ENCODE measurements at places on chromosomes 13 and 19.
A peak's percentile ranks its signal among the peaks of the same experiment; 100 is the strongest.

- no peak for DNase-seq
Measured at GRCh38 chr13:22262001-22262885, 591.4 kb downstream of the FGF9 start.

DNA sequence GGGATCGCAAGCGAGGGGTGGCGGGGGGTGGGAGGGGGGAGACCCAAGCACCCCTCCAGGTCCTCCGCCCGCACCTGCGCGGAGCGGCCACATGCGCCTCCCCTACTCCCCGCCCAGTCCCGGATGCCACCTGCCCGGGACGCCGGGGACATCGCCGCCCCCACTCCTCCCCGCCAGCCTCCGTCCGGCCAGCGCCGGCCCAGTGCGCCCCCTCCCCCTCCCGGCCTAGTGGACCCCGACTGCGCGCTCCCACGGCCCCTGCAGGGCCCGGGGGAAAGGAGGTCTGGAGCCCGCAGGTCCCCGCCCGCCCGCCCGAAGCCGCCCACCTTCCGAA, 263 bp downstream of the RHPN2 start:
- no peak for DNase-seq

DNA sequence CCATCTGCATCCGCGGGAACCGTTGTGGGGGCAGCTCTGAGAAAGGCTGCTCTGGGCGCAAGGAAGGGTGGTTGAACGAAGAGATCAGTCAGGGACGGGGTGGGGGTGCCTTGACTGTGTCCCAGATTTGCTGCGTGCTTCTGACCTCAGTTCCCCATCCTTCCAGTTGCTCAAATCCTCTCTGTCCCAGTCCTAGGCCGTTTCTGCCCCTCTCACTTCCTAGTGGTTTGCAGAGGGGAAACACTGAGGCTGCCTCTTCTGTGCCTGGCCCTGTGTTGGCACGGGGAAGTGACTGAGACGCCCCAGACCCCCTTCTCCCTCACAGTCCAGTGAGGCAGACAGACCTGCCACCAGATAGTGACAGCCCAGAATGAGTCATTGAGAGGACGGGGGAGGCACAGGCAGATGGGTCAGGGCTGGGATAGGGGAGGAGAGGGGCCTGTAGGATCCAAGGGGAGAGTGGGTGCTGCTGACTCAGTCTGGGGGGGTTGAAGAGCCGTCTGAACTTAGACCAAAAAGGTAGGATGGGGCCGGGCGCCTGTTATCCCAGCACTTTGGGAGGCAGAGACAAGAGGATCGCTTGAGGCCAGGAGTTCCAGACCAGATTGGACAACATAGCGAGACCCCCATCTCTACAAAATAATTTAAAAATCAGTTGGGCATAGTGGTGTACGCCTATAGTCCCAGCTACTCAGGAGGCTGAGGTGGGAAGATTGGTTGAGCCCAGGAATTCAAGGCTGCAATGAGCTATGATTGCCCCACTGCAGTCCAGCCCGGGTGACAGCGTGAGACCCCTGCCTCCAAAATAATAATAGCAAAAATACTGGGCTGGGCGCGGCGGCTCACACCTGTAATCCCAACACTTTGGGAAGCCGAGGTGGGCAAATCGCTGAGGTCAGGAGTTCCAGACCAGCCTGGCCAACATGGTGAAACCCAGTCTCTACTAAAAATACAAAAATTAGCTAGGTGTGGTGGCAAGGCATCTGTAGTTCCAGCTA, 26.5 kb downstream of the NUMBL start:
- DNase-seq = no peak

- DNase-seq = no peak
Measured at GRCh38 chr13:29946093-29946492, 95.7 kb upstream of the UBL3 start.

- DNase-seq = no peak
Measured at GRCh38 chr13:68509734-68510621, 1279.8 kb upstream of the PCDH9 start.

- no peak for DNase-seq
Measured at GRCh38 chr19:33459222-33460090, 62.1 kb downstream of the PEPD start.

- DNase-seq = no peak
Measured at GRCh38 chr19:46860846-46861690, at the start of gene ARHGAP35. Gene ARHGAP35 (plus strand): TSS chr19:46860997. CDS start chr19:46918676, 57,679 bp downstream.

DNA sequence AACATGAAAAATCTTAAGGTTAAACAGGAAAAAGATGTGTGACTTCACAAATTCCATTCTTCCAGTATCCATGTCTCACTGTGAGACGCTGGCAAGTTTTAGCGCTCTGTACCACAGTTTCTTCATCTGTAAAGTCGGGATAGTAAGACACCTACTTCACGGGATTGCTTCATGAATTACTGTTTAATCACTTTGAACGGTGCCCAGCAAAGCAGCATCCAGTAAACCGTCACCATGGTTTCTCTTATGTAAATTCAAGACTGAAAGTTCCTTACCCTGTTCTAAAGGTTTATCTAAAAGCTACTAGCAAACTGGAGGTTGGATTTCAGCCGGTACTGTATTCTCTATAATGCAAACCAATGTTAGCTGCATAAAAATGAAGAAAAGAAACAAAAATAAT, 53.5 kb downstream of the KATNAL1 start:
- no peak for DNase-seq

DNA sequence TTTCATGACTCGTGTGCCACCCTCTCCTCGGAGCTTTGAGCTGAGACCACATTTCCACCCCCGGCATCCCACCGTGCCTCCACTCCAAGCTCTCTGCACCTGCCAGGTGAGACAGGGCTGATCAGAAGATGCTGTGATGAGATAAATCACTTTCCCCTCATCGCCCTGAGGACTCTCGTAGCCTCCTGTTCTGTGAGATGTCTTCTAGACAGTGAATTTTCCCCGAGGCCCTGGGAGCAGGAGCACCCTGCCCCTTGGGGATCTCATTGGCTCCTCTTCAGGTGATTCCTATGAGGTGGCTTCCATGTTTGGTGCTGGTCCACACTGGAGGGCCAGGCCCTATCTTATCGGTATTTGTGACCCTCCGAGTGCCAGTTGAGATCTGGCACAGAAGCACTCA, 154.0 kb upstream of the TSHZ3 start:
- DNase-seq = no peak

- DNase-seq = no peak
Measured at GRCh38 chr13:112715715-112716460, 26.1 kb downstream of the ATP11A start.

DNA sequence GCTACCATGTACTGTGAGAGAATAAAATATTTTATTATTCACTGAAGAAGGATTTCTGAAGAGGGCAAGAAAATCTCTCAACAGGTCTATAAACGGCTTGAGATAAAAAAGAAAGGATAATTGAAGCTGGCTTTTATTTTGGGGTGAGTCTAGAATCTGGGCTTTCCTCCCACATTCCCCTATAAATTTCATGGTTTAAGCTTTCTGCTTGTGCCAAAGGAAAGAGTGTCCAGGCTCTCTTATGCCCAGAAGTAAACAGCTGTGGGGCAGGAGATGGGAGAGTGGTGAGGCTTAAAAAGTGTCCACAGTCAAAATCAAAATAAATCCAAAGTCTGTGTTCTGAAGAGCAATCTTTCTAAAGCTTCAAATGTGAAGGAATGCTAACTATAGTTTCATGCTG, 942.2 kb upstream of the MIR17HG start:
- DNase-seq = no peak

DNA sequence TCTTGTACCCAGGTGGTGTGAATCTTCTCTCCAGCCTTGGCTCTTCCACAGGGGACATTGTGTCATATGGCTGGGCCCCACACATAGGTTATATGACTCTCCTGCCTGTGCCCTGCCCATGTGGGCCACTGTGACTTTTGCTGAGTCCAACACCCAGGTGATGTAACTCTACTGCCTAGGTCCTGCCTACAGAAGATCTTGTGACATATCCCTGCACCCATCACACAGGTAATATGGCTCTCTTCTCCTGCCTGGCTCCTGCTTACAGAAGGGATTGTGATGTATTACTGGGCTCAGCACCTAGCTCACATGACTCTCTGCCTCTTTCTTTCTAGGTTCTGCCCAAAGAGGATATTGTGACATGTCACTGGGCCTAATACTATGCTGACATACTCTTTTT, 19.5 kb upstream of the ZNF429 start:
- no peak for DNase-seq

- no peak for DNase-seq
Measured at GRCh38 chr19:6500837-6501739, 1.0 kb downstream of the TUBB4A start.

DNA sequence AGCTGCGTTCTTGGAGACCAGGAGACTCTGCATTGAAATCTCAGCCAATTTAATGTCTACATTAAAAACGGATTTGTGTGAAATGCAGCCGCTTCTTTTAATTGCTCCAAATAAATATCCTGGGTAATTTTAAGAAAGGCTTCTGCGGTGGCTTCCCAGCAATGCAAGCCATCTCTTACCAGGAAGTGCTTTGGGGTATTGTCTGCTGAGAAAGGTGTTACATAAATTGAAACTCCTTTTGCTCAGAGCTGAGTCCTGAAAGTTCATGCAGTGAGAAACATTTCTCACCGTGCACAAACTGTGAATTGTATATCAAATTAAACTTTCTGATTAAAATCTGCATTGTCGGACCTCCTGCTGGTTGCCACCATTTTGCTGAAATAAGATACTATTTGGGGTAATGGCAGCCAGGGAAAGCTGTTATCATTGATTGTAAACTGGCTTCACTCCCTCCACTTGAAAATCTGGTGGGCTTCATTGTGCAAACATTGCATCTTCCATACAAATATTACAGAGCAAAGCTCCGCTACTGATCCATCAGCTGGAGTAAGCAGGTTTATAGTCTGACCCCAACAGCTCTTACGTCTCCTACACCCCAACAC, 59.5 kb downstream of the ZIC5 start:
- no peak for DNase-seq

- no peak for DNase-seq
Measured at GRCh38 chr13:30985637-30986205, 53.3 kb downstream of the TEX26 start.

DNA sequence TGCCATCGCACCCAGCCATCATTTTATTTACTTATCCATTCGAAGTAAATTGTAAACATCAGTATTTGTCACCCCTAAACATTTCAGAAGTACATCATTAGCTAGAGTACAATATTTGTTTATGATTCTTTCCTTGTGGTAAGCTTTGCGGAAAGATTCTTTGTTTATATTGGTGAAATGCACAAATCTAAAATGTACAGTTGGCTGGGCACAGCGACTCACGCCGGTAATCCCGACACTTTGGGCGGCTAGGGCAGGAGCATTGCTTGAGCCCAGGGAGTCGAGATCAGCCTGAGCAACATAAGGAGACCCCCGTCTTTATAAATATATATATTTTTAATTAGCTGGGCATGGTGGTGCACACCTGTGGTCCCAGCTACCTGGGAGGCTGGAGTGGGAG, 10.1 kb downstream of the LGALS7B start:
- DNase-seq = no peak

- no peak for DNase-seq
Measured at GRCh38 chr13:40352380-40352778, 314.1 kb downstream of the FOXO1 start.

GRCh38 chr13:66076417-66076816, 1153.7 kb downstream of the PCDH9 start:
- DNase-seq = peak; percentile 46

DNA sequence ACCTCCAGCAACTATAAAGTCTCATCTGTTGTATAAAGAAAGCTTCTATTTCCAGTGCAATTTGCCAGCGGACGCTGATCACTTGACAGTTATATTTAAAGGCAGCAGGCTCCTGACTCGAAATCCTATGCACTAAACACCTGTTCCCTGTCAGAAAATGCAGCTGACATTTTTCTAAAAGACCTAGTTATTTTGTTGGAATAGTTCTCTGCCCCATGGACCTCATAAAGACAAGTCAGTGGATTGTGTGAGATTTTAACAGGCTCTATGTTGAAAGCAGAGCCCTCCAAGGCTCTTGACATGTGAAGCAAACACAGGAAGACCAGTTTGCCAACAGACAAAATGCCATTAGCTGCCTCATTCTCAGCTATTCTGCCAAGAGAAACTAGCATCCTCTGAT, 304.7 kb upstream of the KLF12 start:
- no peak for DNase-seq

DNA sequence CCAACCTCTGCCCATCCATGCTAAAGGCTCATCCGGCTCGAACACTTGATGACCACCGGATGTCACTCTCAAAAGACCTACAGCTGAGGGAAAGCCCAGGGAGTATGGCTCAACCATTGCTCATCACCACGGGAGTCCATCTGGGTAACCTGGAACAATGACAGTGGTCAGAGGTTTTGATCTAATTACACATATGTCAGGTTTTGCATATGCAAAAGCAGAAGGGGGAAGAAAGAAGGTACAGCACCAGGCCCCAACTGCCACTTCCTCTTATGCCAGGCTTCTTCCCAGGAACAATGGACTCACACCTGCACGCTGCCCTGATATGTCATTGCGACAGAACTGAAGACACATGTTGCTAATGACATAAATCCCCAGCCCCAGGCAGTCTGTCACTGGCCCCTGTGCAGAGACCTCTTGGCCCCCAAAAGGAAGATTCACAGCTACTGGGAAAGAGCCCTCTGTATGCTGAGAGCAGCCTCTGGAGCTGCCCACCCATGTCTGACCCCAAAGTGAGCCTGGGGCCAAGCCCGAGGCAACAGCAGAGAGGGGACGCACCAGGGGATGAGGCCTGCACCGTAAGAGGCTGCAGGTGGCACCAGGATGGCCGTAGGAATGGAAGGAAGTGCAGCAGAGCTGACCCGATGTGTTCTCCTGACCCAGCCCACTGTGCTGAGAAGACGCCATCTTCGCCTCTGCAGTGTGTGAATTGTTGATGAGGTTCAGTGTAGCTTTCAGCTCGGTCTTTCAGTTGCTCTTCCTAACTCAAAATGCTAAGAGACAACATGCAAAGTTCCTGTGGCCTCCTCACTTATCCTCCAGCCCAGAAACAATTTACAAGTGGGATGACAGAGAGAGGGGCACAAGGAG, 26.3 kb downstream of the EPS15L1 start:
- peak; percentile 71 for DNase-seq
